ENCODE measurements at places on chromosomes 12 and 14. TPM values are rescaled to one million over a fixed set of nuclear protein-coding genes. Genes with fewer than 3 reads are reported as not detected.

Gene NEUROD4
- not detected for polyA plus RNA-seq

Gene PRB2
- not detected for polyA plus RNA-seq

Gene CLEC2A
- not detected for polyA plus RNA-seq

Gene CMA1
- not detected for polyA plus RNA-seq

Gene ACRBP
- 5.8 TPM for polyA plus RNA-seq

Gene TSPAN9
- not detected for polyA plus RNA-seq

Gene DNAH10
- 0.40 TPM for polyA plus RNA-seq

Gene PPM1H
- polyA plus RNA-seq, result not detected

Gene SERPINA1
- 1.4 TPM for polyA plus RNA-seq

Gene TEX52
- not detected for polyA plus RNA-seq

Gene ZNF891
- 0.63 TPM for polyA plus RNA-seq

Gene LYZ
- 9.2 TPM for polyA plus RNA-seq

Gene SNAPC1
- polyA plus RNA-seq, result 5.2 TPM

Gene SRRM4
- polyA plus RNA-seq, result not detected

Gene CAPZA3
- polyA plus RNA-seq, result not detected

Gene CCND2
- 11.7 TPM for polyA plus RNA-seq

Gene TESPA1
- 18.7 TPM for polyA plus RNA-seq

Gene CACNA2D4
- 2.0 TPM for polyA plus RNA-seq

Gene TSPAN31
- 52.8 TPM for polyA plus RNA-seq

Gene BRMS1L
- polyA plus RNA-seq, result 1.9 TPM

Gene RPS6KL1
- polyA plus RNA-seq, result 1.4 TPM

Gene KLRF1
- 3.0 TPM for polyA plus RNA-seq

Gene ANKRD9
- 0.93 TPM for polyA plus RNA-seq

Gene STXBP6
- polyA plus RNA-seq, result not detected

Gene ACOT6
- polyA plus RNA-seq, result not detected

Gene KITLG
- polyA plus RNA-seq, result not detected

Gene PKP2
- polyA plus RNA-seq, result 0.43 TPM

Gene CCDC175
- polyA plus RNA-seq, result not detected

Gene P3H3
- not detected for polyA plus RNA-seq
